ENCODE measurements at places on chromosomes 5 and 9. TPM values are rescaled to one million over a fixed set of nuclear protein-coding genes. Genes with fewer than 3 reads are reported as not detected.

- no peak for DNase-seq
Measured at GRCh38 chr5:41893074-41893851, 10.9 kb upstream of the RIMOC1 start.

DNA sequence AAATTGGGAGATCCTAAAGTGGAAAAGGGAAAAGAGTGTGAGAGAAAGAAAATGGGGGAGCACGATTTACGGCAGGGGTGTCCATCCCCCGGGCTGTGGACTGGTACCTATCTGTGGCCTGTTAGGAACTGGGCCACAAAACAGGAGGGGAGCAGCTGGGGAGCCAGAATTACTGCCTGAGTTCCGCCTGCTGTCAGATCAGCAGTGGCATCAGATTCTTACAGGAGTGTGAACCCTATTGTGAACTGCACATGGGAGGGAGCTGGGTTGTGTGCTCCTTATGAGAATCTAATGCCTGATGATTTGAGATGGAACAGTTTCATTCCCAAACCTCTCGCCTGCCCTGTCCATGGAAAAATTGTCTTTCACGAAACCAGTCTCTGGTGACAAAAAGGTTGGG is 108.3 kb upstream of the ADAMTSL1 start:
- no peak for DNase-seq

- peak; percentile 44 for DNase-seq
Measured at GRCh38 chr5:57825031-57825686, 342.5 kb upstream of the ACTBL2 start.

DNA sequence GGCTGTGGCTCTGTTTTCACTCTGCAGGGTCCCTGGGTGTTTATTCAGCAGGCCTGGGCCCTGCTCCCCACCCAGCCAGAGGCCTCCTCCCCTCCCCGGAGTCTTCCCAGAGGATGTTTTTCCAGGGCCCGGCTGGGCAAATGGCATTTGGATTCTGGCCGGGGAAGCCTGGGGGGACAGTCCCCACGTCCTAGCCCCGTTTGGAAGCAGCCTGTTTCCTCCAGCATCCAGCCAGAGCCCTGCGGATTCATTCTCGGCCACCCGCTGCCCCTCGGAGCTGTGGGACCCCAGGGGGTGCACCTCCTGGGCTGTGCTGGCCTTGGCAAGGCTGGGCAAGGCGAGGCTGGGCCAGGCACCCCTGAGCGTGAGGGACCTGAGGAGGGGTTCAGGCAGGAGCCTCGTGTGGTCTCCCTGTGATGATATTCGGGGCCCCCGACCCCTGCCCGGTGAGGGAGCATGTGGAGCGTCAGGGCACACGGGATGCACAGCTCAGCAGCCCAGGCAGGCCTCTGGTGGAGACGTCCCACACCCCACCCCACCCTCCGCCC is 48.8 kb upstream of the EGFL7 start:
- DNase-seq, result no peak

Gene STOM
- total RNA-seq, result not detected

Measured in HT-29 (cell line).